ENCODE measurements at places on chromosomes 11 and 22.

DNA sequence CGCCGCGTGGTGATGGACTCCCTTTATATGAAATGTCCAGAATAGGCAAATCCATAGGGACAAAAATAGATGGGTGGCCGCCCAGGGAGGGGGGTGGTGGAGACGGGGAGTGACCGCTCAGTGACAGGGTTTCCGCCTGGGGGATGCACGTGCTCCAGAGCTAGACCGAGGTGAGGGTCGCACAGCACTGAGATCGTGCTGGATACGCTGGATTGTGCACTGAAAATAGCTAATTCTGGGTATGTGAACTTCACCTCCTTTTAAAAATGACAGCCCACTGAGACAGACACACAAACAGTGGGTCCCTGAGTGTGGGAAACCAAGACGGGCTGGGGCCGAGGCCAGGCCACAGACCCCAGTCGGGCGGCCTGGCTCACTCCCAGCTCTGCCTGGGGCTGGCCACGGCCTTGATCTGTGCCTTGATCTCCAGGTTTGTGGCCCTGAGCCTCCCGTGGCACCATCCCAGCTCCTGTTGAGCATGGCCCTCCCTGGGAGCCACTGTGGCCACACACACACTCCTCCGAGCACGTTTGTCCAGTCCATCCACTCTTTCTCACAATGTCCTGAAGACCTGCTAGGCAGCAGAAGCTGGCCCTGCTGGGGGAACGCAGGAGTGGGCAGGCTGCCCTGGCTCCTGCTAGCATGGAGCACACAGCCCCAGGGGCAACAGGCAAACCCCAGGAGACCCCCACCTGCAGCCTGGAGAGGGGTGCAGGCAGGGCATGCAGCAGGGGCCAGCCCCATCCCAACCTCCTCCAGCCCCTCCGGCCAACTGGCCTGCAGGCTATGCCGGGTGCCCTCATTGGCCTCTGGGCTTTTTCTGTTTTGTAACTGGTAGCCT, 41.0 kb upstream of the TH start:
- no peak for DNase-seq

DNA sequence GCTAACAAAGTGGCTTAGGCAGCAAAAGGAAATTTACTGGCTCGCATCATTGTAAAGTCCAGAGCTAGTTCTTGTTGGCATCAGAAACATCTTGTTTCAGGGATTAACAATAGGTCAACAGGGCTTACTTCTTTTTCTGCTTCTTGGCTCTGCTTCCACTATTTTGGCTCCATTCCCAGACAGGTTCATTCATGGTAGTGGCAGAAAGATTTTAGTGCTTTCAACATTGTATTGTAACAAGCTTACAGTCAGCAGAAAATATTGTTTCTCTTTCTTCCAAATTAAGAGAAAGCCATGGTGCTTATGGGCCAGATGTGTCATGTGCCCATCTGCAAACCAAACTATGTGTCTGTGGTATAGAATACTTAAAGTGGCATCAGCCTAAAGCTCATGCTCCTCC, 315.6 kb downstream of the RAB38 start:
- DNase-seq: no peak

- DNase-seq: peak; percentile 28
These were observed 7.2 kb upstream of the TMEM135 start for GRCh38 chr11:87030458-87031054.

DNA sequence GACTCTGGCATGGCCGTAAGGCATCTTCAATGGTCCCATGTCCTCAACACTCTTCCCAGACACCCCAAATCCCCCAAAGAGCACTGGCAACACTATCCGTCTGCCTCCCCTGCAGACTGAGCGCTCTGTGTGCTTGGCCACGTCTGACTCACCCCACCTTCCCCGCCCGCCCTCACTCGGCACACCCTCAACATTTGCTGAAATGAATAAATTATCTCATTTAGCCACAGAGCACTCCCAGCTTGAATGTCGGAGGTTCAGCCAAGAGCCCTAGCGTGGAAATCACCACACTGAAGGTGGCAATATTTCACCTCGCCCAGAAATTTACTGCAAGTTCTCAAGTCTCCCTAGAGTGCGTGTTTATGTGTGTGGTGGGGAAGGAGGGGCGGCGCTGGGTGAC, 46.6 kb upstream of the TCF20 start:
- peak; percentile 79 for DNase-seq

DNA sequence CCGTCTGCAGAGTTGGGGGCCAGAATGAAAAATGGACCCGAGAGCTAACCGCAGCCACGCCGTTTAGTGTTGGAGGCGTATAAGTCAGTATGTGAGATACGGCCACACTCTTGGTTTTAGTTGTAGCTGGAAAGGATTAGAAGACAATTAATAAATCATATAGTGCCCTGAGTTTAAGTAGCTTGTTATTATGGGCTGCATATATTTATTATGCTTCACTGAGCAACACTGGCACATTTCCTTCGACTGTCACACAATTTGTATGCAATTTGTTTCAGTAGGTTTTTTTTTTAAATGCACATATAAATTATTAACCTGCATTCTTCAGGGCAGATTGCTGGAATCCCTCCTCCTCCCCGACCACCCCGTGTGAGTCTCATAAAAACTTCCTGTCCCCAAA, 56.9 kb downstream of the PKNOX2 start:
- DNase-seq: no peak

DNA sequence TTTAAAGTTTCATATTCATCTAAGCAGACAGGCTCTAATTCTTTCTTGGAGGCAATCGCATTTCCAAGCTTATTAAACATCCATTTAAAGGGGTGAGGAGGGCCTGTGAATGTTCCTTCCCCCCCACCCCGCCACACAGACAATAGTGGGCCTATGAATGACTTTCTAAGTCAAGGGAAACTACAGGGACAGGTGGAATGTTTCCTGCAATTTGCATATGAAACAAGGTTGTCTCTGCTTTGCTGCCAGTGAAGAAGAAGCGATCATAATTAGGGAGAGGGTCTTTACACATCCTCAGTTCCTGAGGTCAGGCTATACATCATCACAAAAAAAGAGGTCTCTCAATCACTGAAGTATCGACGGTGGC, 127.9 kb upstream of the OPCML start:
- DNase-seq: no peak

DNA sequence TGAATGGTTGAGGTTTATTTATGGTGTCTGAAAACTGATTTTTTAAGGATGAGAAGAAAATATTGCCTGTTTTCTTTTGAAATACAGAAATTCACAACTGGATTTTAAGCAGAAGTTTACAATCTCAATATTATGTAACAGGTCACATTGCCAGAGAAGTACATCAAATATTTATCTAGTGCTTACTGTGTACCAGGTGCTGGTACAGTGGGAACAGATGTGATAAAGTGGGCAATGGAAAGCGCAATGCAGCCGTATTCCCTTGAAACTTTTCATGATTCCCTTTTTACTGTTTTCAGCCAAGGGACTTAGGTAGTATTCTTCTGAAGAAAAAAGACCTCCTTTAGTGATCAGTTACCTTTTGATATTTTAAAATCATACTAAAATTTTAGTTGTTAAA, 49.6 kb downstream of the TTC17 start:
- no peak for DNase-seq

DNA sequence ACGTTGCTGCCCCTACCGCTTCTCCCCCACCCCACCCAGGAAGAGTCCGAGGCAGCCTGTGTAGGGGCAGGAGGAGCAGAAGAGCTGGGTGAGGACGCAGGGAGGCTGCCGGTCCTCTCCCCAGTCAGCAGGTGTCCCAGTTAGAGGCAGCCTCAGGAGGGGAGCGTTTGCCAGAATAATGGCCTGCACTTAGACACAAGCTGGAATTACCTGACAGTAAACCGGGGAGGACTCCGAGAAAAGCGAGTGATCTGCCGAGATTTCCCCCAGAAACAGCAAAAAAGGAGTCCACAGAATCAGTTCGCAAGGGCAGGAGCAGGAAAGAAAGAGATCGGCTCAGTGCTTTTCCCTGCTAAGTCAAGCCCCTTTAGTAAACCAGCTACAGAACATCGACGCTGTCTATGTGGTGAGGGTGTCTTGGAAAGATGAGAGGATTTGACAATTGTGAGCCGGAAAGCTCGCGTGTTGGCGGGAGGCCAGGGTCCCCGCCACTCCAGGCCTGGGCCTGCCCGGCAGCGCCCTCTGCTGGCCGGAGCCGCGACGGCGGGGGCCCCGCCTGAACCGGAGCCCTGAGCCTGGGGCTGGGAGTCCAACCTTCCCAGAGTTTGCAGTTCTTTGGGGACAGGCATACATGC, 17.7 kb upstream of the THRSP start:
- DNase-seq: peak; percentile 55

DNA sequence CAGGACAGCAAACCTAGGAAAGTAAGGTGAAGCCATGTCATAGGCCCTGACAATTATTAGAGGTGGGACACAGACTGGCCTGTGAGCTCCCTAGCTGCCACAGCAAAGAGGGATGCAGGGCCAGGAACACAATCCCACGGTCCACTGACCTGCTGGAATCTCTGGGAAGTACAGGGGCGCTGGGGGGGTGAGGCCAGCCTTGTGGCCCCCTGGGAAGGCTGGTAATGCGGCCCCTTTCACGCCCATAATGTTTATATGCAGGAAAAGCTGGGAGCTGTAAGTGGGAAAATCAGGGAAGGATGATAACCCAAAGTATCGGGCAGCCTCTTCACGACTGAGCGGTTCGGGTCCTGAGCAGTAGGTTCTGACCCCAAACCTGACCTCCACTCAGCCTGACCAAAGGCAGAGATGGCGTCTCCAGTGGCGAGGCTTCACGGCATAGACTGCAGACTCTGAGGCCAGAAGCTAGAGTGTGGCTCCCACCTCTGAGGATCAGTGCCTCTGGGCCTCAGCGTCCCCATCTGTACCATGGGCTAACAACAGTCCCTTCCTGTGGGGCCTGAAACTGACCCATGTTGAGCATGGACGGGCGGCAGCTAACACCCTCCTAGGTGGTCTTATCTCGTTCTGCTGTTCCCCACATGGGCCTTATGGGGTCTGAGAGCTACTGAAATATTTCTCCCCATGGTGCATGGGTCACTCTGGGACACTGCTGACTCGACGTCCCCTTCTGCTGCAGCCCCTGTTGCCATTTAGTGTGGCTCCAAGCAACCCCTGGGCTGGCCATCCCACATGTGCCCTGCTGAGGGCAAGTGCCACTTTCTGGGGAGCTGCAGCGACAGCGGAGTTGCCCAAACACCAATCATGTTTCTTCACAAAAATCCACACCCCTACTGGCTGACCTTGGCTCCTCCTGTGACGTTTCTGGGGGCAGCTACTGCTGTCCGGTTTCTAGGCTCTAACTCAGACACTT, 101.8 kb downstream of the PHF21B start:
- DNase-seq: no peak

- peak; percentile 49 for DNase-seq
These were observed 204.9 kb downstream of the CSNK2A3 start for GRCh38 chr11:11148104-11148509.

GRCh38 chr22:17358415-17358814, 10.8 kb upstream of the CECR2 start:
- no peak for DNase-seq

GRCh38 chr11:7657306-7658025, 15.8 kb downstream of the CYB5R2 start:
- DNase-seq: peak; percentile 18

DNA sequence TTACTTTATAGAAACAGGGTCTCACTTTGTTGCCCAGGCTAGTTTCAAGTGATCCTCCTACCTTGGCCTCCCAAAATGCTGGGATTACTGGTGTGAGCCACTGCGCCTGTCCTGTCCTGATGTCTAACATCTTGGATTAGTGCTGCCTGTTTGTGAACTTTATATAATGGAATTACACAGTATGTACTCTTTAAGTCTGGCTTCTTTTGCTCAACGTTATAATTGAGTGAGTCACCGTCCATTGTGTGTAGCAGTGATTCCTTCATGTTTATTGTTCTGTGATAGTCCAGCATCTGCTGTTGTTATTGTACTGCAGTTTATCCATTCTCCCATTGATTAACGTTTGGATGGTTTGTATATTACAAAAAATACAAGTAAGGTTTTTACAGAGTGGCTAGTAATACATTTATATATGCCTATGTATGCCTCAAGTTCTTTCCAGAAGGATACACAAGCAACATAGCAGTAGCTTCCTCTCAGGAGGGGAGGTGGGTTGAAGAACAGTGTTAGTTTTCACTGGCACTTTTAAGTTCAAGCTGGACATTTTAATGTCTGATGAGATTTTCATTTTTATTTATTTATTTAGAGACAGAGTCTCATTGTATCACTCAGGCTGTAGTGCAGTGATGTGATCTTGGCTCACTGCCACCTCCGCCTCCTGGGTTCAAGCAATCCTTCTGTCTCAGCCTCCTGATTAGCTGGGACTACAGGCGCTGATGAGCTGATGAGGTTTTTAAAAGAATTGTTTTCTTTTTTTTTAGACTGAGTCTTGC, 25.2 kb upstream of the MICALL1 start:
- no peak for DNase-seq

DNA sequence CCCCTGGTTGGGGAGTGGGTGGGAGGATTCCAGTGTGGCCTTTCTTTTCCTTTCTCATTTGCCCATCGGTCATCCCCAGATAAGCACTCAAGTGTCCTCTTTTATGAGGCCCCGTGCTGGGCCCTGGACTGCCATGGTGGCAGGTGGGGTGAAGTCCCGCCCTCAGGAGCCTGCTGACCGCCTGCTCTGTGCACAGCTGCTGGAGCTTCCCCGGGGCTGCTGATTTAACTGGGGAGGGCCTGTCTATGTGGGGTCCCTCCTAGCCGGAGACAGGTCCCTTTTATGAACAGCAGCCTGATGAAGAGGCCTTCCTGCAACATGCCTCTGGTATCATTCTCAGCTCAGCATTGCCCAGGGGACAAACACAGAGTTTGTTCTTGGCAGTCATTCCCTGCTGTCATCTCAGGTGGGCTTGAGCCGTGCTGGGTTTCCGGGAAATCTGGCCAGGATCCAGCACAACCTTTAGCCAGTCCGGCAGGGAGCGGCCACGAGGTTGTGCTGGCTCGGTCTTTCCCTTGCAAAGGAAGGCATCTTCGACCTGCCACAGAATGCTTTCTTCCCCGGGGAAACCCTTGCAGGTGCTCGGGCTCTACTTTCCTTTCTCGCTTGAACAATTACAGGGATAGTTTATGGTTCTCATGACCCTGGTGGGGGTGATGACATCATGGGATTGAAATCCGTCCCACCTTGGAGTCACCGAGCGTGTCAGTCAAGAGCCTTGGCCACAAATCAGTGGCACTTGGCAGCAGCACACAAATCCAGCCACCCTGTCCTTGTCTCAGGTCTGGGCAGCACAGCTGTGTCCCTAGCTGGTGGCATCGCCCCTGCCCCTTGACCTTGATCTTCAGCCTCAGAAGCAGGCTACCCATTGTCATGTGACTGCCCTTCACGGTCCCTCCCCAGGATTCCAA, 20.1 kb downstream of the ST14 start:
- no peak for DNase-seq

Measured in CD4-positive, alpha-beta T cell treated with Interleukin-4 for 4 hours (primary cell).